ENCODE measurements at places on chromosomes 1 and 21. TPM values are rescaled to one million over a fixed set of nuclear protein-coding genes. Genes with fewer than 3 reads are reported as not detected.

DNA sequence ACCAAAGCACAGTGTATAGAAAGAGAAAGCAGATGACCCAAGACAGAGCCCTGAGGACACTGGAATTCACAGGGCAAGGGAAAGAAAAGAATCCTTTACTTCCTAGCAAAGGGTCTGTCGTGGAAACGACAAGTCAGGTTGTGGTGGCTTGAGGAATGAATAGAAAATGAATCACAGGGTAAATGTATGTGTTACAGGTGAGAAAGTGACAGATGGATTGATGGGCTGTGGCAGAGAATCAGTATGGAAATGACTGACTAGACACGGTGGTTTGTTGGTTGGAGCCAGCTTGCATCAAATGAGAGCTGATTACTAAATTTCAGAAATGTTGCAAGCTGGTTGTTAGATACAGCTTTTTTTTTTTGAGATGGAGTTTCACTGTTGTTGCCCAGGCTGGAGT, 46.9 kb downstream of the PTP4A2 start:
- no peak for DNase-seq
- no peaks in the 10 kb centered on the region for H3K36me3 ChIP-seq
- no peak overlapping the region for H3K4me3 ChIP-seq
- H3K4me1 ChIP-seq = peaks cover 28% of the 10 kb centered on the region

- peaks cover 2% of the 10 kb centered on the region for H3K4me1 ChIP-seq
- no peak overlapping the region for H3K27ac ChIP-seq
- peaks cover 21% of the 10 kb centered on the region for H3K27me3 ChIP-seq
- DNase-seq = no peak
- no peaks in the 10 kb centered on the region for H3K36me3 ChIP-seq
These were observed 5.5 kb upstream of the SNX27 start for GRCh38 chr1:151606384-151606783.

GRCh38 chr1:1198423-1199140, 7.8 kb downstream of the TNFRSF18 start:
- H3K4me3 ChIP-seq = no peak overlapping the region
- H3K36me3 ChIP-seq = peaks cover 3% of the 10 kb centered on the region
- no peak for DNase-seq
- no peaks in the 10 kb centered on the region for H3K27me3 ChIP-seq

DNA sequence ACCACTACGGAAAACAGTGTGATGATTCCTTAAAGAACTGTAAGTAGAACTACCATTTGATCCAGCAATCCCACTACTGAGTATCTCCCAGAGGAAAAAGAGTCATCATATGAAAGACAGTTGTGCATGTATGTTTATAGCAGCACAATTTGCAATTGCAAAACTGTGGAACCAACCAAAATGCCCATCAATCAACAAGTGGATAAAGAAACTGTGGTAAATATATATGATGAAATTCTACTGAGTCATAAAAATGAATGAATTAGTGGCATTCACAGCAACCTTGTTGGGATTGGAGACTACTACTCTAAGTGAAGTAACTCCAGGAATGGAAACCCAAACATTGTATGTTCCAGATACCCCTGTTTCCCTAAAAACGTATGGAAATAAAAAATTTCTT, 337.0 kb upstream of the PTBP2 start:
- H3K4me1 ChIP-seq = no peaks in the 10 kb centered on the region
- no peaks in the 10 kb centered on the region for H3K27me3 ChIP-seq
- H3K4me3 ChIP-seq = no peak overlapping the region

- no peak overlapping the region for H3K4me3 ChIP-seq
- no peak overlapping the region for H3K27ac ChIP-seq
- peaks cover 2% of the 10 kb centered on the region for H3K27me3 ChIP-seq
- H3K4me1 ChIP-seq = no peaks in the 10 kb centered on the region
- DNase-seq = no peak
These were observed 244.2 kb downstream of the LMO4 start for GRCh38 chr1:87572891-87573290.

The LAX1 gene
- 12.0 TPM for total RNA-seq

The PDE9A gene
- 0.58 TPM for total RNA-seq

The FALEC gene
- 1.1 TPM for total RNA-seq

Measured in activated B cell treated with CpG ODN at 0.5 μM for 24 hours (primary cell).